Stimulated activated CD4-positive, alpha-beta T cell treated with anti-CD3 and anti-CD28 coated beads, Interleukin-4, amount 100 ng/mL, for 24 hours (primary cell): ENCODE measurements at places on chromosomes 2 and 18.

- peak; percentile 95 for DNase-seq
These were observed 555 bp downstream of the TMEM18 start for GRCh38 chr2:676647-677055.

DNA sequence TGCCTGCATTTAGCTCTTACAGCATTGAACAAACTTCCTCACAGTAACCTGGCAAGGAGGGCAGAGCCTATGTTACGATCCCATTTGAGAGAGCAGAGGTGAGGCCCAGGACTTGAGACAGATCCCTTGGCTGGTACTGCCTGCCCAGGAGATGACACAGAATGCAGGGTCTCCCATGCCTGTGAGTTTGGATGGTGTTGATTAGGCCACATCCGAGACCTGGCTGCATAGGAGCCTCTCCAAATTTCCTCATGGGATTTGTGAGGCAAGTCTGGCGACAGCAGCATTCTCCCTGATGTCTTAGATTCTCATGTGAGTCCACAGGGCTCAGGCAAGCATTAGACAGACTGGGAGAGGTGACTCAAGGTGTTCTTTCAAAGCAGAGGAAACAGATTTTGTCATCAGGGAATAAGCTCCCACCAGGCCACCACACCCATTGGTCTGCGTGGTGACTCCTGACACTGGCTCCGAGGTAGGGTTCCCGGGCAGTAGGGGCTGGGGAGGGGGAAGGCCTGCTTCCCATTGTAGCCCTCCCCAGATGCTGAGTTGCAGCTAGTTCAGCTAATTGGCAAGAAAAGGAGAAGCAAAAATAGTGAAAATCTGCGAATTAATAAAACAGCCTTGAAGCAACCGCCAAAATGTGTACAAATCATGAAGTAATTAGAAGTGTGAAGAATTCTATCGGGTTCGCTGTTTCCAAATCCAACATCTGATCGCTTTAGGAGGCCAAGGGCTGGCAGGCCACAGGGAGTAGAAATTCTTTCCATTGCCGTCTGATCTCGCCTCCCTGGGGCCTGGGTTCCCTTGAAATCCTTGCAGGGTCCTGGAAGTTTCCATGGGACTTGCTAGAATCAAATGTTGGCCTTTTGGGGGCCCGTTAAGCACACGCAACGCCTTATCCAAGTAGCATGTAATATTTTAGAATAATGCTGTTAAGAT, 68.0 kb downstream of the MAPK4 start:
- no peak for DNase-seq

- no peak for DNase-seq
These were observed 268.4 kb downstream of the IRS1 start for GRCh38 chr2:226531061-226531810.

DNA sequence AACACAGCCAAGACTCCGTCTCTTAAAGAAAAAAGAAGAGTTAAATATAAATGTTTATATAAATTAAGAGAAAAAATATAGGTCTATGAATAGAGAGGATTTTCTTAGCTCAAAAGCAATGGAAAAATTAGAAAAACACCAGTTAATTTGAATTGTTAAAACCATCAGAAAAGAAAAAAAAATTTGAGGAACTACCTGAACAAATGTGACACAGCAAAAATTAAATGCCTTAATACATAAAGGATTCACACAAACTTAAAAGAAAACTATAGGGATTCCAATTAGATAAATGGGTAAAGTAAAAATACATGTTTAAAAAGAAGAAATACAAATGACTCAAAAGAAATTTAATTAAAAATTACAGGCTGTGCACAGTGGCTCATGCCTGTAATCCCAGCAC, 147.9 kb upstream of the DNMT3A start:
- no peak for DNase-seq
